ELR (cell line): ENCODE measurements at places on chromosomes 6 and 20.

- peak; percentile 23 for DNase-seq
These were observed 50.6 kb upstream of the NELFCD start for GRCh38 chr20:58930496-58930895.

DNA sequence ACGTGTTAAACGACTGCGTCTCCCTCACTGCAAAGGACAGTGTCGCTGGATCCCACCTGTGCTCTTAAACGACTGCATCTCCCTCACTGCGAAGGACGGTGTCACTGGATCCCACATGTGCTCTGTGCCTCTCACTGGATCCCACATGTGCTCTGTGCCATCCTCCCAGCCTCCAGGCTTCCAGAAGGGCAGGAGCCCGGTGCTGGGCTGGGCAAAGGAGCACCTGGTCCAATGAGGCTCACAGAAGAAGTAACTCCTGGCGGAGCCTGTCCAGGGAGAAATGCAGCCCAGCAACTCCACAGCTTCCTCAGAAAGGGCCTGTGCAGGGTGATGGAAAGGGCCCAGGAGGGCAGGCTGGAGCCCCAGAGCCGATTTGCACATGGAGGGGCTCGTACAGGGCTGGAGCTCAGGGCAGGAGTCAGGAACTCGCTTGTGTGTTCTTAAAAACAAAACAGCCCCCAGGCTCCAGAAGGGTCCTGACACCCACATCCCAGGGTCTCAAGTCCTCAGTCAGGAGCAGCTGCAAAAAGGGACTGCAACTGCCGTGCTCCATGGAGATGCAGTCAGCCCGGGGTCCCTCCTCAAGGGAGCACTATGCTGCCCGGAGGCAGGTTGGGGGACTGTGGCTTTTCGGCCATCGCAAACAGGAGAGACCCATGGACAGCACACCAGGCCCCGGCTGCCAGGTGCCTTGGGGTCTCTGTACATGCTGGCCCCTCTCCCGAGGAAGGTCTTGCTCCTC is 52.7 kb downstream of the DLL1 start:
- DNase-seq = no peak

GRCh38 chr20:60361761-60362395 is 403.7 kb downstream of the CDH26 start:
- DNase-seq = no peak

DNA sequence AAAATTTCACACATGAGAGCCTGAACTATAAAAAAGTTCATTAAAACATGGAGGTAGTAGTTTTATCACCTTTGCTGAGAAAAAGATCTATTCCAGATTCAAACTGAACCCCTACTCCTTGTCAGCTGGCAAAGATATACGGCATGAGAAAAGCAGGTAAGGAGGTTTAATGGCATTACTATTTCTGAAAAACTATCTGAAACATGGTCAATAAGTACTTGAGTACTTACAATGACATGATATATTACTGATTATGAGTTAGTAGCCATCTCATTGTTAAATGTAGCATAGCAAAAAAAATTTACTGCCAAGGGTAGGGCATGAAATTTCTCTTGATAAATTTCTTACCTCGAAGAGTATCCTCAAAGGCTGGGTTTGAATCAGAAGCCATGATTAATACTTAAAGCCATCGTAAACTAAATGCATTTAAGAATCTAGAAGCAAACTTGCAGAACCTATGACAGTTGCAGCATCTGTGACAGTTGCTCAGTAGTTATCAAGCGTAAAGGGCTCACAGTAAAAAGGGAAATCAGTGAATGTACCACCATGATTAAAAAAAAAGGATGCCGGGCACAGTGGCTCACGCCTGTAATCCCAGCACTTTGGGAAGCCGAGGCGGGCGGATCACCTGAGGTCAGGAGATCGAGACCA is 8.7 kb downstream of the SLC17A5 start:
- peak; percentile 32 for DNase-seq

DNA sequence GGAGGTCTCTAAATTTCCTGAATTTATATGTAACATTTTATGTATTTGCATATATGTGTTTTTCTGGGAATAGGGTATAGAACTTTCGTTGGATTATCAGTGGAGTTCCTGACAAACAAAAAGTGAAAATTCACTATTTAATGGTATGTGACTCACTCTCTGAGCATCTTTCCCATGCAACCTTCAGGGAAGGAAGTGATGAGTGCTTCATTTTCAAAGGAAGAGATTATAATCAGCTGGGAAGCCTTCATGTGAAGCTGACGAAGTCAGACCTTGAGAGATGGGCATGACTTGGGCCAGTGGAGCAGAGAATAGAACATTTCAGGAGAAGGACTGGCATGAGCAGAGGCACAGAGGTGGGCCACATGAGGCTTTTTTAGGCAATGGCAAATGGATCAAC is 72.7 kb downstream of the FAXC start:
- DNase-seq = peak; percentile 70

DNA sequence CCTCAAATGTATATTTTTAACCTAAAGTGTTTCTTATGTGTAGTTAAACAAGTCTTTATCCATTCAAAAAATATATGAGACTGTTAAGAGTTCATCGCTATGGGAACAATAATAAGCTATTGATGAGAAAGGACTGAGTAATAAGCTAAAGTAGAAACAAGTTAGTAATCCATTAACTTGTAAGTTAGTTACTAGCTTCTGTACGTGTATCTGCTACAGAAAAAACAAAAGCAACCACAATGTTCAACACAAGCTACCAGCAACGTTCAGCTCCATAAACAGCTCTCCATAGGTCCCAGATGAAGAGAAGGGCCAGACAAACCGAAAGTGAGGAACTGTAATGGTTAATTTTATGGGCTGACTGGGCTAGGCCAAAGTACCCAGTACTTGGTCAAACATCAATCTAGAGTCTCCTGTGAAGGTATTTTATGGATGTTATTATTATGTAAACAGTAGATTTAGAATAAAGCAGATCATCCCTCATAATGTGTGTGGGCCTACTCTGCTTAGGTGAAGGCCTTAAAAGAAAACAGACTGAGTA is 33.8 kb upstream of the FAM135A start:
- no peak for DNase-seq

GRCh38 chr6:135329851-135330803 is 149.0 kb downstream of the MYB start:
- no peak for DNase-seq

DNA sequence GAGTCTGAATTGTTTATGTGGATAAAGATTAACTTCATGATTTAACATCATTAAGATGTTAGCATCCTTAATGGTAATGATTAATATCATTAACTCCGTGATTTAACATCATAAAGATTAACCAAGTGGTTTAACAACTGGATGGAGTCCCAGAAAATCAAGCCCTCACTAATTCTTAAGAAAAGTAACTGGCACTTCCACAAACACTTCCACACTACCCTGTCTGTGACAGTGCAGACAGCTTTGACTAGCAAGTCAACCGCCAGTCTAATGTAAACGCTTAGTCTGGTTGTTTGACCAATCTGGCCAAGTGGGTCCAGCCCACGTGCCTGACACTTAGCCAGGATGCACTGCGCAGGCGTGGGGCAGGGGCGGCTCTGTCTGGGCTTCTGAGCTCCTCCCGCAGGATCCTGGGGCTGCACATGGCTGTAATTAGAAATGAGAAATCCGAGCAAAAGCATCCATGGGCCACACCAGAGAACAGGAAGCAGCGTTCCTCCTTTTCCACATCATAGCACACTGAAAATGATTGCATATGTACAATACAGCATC is 424.2 kb downstream of the FOXA2 start:
- no peak for DNase-seq

- no peak for DNase-seq
These were observed 547.1 kb upstream of the ZNF337 start for GRCh38 chr20:26243731-26244130.

DNA sequence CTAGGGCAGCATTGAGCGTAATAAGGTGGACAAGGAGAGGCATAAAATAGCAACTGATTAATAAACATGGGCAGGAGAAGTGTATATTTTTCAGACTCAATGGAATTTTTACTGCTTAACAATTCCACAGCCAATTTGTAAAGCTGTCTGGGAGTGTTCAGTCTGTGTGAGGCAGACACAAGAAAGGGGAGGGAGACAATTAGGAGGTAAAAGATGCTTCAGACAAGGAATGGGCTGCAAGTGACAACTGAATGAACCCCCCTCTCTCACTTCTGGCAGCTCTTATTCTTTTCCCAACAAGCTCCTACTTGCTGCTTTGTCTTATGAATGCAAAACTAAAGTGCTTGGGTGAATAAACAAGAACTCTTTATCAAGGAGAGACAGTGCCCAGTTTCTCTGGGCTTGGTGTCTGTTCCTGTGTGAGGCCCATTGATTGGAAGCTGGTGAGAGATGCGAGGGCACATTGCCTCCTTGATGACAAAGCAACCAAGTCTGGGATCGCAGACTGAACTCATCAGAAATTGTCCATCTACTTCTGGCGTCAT is 575.3 kb downstream of the RNF144B start:
- DNase-seq = no peak

- peak; percentile 81 for DNase-seq
These were observed 9.6 kb downstream of the DSTN start for GRCh38 chr20:17579369-17580039.

DNA sequence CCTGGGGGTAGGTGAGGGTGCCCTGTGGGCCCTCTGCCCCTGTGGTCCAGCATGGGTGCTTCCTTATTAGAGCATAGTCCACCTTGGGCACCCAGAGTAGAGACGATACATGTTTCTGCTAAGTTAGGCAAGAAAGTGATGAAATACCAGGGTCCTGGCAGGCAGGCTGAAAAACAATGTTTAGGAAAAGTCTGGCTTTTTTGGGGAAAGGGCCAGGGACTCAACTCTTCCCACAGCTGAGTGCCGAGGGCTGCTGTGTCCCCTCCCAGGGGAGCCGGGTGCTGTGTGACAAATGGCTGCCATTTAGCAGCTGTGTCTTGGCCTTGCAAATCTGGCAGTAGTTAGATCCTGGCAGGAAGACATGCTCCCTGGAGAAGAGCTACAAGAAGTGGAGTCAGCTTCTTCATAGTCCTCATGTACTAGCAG is 61.5 kb downstream of the RREB1 start:
- DNase-seq = no peak

GRCh38 chr6:34383161-34383631 is 9.3 kb downstream of the NUDT3 start:
- no peak for DNase-seq

DNA sequence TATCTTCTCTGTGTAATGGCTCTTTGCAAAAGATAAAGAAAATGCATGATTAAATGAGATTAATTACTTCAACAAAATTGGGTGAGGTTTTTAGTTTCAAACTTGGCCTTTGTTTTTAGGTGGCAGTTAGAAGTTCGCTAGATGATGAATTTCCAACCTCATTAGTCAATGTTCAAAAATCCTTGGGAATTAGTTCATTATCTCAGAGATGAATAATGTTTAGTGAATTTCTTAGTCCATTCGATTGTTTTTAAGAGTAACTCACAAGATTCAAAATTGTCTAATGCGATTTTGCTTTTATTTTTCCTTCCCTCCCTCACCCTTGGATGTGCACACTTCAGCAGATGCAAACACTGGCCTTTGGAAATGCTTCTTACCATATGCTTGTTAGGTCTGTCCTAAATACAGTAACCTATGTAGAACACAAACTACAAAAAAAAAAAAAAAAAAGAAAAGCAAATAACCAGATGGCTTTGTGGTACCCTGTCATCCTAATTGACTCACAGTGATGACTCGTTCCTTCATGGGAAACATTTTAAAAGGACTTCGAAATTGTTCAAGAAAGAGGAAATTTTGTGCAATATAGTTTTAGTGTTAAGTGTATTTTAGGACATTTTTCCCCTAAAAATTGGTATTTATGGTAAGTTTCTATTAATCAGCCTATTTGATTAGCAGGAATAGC is 66.7 kb downstream of the FAM229B start:
- peak; percentile 93 for DNase-seq

DNA sequence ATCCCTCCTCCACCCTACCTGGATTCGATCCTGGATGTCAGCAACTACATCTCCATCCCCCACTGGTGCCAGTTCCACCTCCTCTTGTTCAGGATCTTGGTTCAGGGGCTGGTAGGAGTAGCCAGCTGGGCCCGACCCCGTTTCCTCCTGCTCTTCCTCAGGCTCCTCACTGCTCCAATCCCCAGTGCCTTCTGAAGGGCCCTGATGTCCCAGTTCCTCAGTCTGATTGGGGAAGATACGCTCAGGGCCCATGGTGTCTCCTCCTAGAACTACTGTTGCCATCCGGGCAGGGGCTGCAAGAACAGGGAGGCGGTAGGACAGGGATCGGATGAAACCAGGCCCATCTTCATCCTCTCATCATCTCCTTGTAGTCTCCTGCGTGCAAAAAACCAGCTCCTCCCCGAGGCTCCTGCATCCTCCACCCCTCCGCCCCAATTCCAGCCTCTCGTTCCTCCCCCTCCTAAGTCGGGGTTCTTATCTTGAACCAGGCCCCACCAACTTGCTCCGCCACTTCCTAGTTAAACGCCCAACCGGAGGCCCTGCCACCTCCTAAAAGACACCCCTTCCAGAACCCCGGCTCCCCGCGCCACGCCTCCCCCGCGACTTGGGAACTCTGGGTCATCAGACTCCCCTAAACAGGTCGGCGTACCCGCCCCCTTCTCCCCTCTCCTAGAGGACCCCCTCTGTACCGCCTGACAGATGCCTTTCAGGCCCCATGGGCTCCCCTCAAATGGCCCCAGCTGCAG is 476 bp downstream of the MEA1 start:
- peak; percentile 61 for DNase-seq

GRCh38 chr6:109446072-109446471 is 5.5 kb downstream of the SMPD2 start:
- no peak for DNase-seq

GRCh38 chr6:47650553-47651432 is 47.6 kb upstream of the ADGRF4 start:
- DNase-seq = no peak

- no peak for DNase-seq
These were observed 27.2 kb upstream of the DDR1 start for GRCh38 chr6:30857112-30857511.

DNA sequence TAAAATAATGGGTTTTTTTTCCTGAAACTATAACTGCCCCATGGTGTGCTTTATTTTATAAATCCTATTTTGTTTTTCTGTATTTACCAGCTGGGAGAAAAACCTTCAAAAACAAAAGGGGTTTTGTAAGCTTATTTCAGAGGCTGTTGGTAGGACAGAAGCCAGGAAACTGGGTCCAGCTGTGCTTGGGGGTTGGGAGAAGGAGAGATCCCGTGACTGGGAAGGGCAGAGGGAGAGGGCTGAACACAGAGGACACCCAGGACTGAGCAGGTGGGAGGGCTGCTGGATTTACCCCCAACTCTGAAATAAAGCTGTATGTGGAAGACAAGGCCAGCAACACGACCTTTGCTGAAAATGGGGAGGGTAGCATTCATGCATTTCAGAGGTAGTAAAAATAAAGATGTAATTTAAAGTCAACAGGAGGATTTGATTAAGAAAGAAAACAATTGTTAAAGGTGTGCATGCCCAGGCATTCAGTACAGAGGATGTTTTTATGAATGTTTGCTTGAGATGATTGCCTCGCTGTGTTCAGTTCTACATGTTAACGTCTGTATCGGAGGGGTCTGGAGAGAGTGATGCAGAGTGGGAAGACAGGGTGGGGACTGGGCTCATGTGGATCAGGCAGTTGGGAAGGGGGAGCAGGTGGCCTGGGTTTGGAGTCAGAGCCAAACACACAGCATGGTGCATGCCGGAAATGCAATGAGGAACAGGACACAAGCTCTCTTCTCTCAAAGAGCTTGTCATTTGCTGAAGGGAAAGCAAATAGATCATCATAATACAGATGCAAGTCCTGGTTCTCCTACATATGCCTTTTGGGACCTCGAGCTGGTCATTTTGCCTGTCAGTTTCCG is 21.4 kb downstream of the ARFGEF3 start:
- DNase-seq = no peak
